ENCODE measurements at places on chromosomes 11 and 22.

- ATAC-seq, result no peak
Observed at GRCh38 chr11:97570636-97571035, 1180.8 kb downstream of the JRKL start.

DNA sequence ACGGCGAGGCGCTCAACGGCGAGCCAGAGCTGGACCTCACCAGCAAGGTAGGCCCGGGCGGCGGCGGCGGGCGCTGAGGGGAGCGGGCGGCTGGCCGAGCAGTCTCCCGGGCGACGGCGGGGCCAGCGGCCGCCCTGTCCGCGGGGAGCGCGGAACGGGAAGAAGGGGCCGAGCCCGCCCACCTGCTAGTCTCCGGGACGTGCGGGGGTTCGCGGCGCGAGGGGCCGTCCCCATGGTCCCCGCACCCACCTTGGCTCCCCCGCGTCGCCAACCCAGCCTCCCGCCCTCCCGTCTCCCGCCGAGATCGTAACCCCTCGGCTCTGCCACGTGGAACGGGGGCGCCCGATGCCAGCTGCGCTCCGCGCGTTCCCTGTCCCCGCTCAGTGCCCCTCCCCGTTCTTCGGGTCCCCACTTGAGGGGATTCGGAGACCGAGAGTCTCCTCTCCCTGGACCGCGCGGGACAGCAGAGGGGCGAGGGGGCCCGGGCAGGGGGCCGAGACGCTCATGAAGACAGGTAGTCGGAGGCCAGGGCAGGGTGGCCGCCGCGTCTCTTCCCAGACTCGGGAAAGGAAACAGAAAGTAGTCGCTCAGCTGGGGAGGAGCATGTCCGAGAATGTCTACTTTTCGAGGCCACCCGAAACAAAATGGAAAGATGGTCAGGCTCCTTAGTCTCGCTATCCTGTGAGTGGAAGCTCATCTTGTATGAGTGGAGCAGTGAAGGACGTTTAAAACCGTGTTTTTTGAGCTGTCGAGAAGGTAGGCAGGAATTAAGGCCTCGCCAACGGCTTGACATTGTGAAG lies 557 bp downstream of the GTPBP1 start:
- ATAC-seq, result peak; percentile 1

DNA sequence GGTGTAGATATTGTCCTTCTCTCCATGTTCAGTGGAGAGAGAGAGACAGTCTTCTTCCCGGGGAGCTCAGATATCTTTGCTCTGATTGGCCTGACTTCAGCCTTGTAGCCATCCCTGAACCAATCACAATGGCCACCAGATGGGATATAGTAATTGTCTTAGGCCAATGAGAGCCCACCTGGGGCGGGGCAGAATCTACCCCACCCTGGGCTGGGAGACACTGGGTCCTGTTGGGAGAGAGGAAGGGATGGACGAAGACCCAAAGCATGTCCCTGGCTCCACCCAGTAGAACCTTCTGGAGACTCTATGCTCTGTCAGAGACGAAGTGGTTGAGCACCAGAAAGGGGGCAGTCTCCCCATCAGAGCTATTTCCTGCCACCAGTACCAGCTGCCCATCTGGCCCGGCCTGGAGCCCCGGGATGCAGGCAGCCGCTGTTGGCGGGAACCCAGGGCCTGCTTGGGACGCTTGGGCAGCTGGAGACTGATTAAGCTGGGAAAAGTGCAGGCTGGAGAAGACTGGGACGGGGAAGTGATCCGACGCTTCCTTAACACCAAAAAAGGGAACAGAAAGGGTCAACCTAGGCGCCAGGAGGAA lies 31.6 kb upstream of the CBX7 start:
- ATAC-seq, result no peak

DNA sequence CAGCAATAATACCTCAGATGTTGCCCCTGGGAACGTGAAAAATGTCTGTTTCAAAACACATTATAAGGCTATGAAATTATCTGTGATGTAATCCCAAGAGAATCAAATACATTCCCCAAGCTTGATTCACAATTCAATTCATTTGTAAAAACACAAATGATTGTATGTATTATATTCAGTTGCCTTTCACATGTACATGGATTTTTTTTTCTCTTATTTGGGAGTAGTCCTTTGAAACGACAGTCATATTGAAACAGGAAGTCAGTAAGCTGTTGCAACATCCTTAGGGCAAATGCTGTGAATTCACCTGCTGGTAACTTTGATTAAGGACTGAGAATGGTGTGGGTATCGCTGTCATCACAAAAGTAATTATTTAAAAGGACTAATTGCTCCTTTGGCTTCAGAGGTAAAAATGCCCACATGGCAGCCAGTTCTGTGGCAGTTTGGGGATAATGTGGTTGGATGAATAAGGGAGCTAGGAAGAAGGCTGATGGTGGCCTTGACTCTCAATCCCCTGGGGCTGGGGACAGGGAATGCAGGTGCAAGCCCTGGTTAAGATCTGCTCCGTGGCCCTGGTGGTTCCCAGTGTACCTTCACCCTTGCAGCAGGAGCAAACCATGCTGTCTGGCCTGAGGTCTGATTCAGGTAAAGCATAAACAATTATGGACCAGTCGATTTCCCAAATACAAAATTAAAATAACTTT lies 13.2 kb downstream of the EHF start:
- peak; percentile 90 for ATAC-seq

DNA sequence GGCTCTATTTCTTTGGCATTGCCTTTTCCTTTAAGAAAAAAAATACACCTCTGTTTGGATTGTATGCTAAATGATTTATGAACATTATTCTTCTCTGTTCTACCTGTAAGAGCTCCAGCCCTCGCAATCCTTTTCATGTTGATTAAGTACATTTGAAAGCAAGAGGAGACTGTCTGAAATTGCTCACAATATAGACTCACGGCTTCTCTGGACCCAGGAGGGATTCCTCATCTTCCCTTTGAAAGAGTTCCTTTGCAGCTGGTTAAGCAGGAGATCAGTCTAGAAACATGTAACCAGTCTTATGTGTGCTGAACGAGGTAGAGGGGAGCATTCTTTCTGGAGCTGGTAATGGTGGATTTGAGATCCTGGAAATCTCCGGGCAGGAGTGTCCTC lies 47.4 kb downstream of the PKNOX2 start:
- ATAC-seq, result no peak

DNA sequence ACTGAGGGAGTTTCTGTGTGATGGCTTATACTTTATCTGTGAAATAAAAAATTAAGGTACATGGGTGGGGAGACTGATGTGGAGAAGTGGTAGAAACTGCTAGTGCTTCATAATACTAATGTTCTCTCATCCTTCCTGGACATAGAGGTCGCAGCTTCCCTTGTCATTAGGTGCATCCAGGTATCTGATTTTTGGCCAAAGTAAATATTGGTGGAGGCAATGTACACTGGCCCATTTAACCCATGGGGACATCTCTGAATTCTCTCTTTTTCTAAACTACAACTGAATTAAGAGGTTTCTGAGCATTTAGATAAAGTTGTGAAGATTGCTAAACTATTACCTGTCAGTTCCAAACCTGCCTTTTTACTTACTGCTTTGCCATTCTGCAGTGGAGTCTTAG lies 140.9 kb upstream of the CHORDC1 start:
- no peak for ATAC-seq

DNA sequence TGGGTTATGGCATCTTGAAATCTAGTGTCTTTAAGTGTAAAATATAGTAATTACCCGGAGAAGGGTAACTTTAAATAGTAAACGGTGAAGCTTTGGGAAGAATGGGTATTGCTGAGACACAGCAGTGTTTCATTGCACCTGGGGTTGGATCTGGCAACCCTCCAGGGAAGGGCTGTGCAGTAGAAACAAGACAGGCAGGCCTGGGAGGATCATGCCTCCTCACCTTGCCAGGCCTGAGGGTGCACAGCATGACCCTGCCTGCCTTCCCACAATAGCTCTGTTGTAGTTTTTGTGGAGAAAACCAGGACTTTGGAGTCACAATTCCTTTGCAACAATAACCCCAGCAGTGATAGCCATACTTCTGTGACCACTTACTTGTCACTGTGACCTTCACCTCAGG lies 64.6 kb upstream of the ADSL start:
- no peak for ATAC-seq

GRCh38 chr11:82046778-82047177 lies 686.9 kb downstream of the FAM181B start:
- no peak for ATAC-seq

GRCh38 chr22:42344361-42344905 lies 74.0 kb upstream of the TCF20 start:
- no peak for ATAC-seq

- no peak for ATAC-seq
Observed at GRCh38 chr11:26704249-26704648, 17.6 kb downstream of the SLC5A12 start.

- no peak for ATAC-seq
Observed at GRCh38 chr22:23267226-23268043, 87.1 kb downstream of the BCR start.

DNA sequence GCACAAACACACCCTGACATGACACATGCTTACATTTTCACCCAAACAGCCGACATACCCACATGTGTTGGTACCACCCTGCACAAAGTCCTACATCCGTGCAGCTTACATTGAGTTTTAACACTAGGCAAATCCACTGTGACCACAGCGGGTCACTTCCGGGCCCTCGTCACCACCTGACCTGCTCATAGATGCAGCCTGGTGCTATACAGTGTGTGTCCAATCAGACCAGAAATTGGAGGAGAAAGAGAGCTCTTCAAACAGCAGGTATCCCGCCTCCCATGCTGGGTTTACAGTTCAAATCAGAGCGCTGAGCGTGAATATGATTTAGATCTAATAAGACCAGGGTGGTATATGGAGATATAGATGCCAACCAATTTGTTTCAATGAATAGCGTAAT lies 35.4 kb downstream of the PHF21B start:
- ATAC-seq, result no peak

GRCh38 chr22:26608129-26608528 lies 9.7 kb downstream of the CRYBB1 start:
- no peak for ATAC-seq

DNA sequence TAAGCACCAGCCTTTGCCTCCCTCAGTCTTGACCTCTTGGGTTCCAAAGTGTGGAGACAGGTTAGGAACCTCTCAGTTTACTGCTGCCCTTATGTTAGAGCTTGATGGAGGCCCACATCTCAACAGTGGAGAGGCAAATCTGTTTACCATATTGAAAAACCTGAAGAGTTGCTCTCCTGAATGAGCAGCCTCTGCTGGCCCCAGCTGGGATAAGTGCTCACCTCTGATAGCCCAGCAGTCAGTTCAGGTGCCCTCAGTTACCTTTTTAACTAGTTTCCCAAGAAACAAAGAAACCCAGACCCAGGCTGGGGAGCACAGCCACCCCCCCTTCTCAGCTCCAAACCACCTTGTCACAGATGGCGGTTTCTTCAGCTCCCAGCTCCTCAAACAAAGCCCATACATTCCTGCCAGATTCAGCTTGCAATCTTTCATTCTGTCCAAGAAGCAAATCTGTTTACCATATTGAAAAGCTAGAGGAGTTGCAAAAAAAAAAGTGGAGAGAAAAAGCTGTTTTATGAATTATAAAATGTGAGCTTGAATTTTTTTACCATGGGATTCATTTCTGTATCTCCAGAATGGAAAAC lies 57.2 kb downstream of the PPFIBP2 start:
- ATAC-seq, result no peak

DNA sequence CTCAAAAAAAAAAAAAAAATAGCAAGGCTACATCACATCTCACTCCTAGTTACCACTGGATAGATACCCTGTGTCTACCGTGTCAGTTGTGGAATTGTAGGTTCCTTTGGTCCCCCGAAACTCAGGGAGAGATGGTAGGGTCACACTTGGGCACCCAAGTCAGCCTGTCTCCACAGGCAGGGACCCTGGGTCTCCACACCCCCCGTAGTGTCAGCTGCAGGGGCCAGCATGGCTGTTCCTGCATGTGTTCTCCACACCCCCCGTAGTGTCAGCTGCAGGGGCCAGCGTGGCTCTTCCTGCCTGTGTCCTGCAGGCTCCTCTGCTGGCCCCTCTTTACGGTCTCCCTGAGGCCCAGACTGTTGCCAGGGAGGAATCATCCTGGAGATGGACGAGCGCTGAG lies 282.1 kb downstream of the BRD1 start:
- no peak for ATAC-seq

- peak; percentile 10 for ATAC-seq
Observed at GRCh38 chr11:60914633-60915247, 782 bp downstream of the TMEM109 start.
